A172 (cell line): ENCODE measurements at places on chromosomes 16 and 17.

DNA sequence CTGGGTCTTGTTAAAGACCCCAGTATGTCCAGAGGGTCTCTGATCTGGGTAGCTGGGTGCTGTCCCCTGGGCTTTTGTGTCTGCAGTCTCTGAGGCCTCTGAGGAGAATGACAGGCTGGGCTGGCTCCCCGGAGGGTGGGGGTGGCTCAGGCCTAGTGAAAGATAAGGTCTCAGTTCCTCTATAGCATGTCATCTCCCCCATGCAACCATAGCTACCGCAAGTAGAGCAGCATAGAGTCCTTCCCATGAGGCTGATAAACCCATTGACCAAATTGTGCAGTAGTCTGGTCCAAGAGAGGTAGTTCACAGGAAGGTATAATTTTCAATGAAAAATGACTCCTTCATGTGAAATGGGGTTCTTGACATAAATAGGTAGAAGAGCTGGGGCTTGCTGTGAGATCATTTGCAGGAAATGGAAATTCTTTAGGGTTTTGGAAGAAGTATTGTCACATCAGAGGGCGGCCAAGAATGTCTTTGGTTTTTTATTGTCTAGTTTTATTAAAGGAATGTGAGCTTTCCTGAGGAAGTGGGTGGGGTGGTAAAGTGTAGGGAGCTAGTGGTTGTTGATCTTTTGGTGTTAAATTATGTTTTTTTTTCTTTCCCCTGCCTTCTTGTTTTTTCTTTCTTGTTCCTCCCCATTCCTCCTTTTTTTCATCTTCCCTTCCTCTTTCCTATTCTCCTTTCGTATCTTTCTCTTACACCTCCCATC, 21.0 kb downstream of the SLC7A6OS start:
- DNase-seq = peak; percentile 58

DNA sequence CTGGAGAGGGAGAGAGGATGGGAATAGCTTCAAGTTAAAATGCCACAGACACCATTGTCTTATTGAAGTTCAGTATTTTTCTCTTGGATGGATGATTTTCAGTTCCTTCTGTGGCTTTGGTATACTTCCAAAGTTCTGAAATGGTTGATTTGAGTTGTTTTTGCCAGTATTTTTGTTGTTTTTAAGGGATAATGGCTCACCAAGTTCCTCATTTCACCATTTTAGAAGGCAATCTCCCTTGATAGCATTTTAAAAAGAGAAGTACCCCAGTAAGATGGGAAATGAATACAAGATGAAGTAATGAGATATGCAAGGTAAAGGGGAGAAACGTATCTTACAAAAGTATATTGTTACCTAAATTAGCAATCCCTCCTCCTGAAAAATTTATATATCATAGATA, 18.5 kb upstream of the SPDYE4 start:
- DNase-seq = no peak

GRCh38 chr16:27464626-27465482, 62.9 kb downstream of the IL21R start:
- DNase-seq = no peak

DNA sequence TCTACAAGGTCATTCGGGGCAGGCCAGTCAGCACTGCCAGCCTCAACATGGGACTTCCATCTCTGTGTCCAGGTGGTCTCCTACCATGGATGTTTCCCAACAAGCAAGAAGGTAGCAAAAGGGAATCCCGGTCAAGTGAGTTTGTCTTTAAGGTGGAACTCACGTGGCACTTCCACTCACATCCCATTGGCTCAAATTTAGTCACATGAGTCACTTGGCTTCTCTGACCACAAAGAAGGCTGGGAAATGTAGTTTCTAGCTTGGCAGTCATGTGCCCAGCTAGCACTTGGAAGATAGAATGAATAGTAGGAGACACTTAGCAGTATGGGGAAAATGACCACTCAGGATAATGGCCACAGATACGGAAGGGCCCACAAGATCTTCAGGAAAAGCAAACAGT, 106.6 kb downstream of the AIPL1 start:
- DNase-seq = peak; percentile 15

GRCh38 chr16:75203096-75203495, 3.9 kb downstream of the CTRB2 start:
- no peak for DNase-seq

- DNase-seq = peak; percentile 20
These were observed 160.9 kb downstream of the MAP2K6 start for GRCh38 chr17:69575346-69575761.

DNA sequence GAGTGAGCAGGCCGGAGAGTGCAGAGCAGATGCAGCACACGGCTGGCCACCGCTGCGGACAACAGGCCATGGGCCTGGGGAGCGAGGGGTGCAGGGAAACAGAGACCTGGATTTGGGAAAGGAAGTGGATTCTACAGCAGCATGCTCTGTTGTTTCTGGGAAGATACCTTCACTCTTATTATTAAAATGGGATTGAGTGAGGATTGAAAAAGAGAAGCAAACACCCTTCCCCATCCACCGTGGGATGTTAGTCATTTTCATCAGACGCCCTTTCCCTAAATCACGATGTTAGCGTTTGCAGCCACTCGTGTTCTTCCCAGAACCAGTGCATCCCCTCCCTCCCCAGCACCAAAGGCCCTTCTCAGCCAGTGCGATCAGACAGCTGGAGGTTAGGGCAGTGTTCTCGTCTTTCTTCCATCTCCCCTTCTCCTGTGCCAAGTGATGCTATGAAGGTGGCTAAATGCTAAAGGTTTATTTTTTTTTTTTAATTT, 196.5 kb upstream of the CHMP6 start:
- DNase-seq = no peak

- no peak for DNase-seq
These were observed 391.9 kb upstream of the TNRC6C start for GRCh38 chr17:77566566-77567138.

GRCh38 chr16:76819226-76819916, 371.6 kb upstream of the MON1B start:
- no peak for DNase-seq
